ENCODE measurements at places on chromosomes 5 and 9.

GRCh38 chr5:115170134-115170928, 623 bp upstream of the TRIM36 start:
- DNase-seq: no peak

- DNase-seq: no peak
Observed at GRCh38 chr5:145681686-145682085, 153.5 kb downstream of the PRELID2 start.

DNA sequence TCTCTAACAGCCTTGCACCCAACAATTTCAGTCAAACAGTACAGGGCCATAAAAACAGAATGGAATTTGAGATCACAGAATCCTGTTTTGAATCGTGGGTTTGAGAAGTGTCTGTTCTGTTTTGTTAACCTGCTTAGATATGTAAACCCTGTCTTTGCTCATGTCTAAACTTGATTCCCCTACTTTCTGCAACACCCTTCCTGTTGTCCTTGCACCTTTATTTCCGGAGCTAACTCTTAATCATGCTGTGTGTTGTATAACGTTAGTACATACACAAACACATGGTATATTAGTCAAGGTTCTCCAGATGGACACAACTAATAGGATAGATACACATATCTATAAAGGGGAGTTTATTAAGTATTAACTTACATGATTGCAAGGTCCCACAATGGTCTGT, 2229.2 kb upstream of the C9orf72 start:
- DNase-seq: no peak

DNA sequence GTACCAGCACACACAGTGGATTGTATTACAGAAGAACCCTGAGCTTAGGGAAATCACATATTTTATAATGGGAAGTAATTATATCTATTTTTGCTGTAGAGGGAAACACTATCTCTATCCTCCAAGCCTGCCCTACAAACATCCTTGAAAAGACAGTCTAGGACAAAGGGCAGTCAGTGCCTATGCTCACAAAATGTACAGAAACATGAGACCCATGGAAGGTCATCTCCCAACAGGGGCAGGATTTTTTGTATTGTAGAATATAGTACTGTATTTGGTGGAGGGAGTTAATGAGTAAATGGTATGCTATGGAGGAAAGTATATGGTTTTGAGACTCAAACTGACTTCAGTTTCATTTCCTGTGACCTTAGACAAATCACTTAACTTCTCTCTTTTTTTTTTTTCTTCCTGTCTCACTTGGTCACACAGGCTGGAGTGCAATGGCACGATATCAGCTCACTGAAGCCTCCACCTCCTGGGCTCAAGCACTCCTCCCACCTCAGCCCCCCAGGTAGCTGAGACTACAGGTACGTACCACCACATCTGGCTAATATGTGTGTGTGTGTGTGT, 5.8 kb upstream of the RAB14 start:
- no peak for DNase-seq

- DNase-seq: no peak
Observed at GRCh38 chr9:110276781-110277180, 20.5 kb upstream of the TXN start.

DNA sequence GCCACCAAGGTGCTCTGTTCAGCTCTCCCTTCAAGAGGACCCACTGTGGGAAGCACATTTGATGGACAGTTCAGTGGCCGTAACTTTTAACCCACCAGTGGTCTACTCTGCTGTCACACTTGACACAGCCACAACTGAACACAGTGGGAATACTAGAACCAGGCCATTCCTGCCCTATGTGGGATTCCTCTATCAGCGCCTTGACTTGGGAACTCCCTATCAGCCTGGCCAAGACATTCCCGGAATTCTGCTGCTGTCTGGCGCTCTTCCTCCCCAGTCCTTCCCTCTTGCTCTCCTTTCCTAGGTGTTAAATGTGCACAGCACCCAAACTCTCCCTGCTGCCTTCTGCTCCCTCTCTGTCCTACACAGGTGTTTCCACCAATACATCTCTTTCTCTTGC, 23.1 kb upstream of the SH3PXD2B start:
- DNase-seq: no peak

GRCh38 chr5:127370631-127371030, 80.0 kb downstream of the MEGF10 start:
- DNase-seq: no peak

GRCh38 chr5:10399839-10400238, 41.8 kb upstream of the ROPN1L start:
- DNase-seq: no peak

DNA sequence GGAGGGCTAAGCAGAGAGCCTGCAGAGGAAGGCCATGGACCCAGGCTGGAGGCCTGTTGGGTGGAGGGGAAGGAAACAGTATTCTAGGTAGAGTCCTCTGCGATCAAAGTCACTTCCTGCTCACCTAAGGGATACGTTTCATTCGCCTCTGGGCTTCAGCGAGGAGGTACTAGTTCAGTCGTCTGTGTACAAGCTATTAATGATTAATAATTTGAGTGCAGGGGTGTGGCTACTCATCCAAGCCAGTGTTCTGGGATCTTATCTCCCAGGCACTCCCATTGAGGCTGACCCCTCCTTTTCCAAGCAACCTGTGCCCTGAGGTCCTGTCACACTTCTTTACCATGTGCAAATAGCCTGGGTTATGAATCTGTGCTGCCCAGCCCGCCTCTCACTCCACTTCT, 25.2 kb downstream of the RALGPS1 start:
- no peak for DNase-seq

DNA sequence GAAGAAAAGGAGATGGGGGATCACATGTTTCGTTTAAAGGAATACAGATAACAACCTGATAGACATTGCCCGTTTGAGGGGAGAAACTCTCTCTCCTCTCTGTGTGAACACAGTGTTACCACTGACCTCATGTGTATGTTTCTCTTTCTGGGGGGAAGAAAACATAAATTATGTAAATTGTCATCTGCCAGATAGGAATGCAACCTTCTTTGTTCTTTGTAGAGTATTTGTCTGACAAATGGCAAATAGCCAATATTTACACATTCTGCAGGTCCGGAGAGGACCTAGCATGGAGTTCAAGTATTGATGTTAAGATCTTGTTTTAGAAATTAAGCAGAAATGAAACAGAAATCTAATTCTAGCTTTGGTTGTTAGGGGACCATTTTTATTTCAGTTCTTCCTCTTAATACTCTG, 276.3 kb downstream of the SAXO1 start:
- DNase-seq: no peak

- no peak for DNase-seq
Observed at GRCh38 chr5:180178531-180179441, 30.2 kb downstream of the RASGEF1C start.

DNA sequence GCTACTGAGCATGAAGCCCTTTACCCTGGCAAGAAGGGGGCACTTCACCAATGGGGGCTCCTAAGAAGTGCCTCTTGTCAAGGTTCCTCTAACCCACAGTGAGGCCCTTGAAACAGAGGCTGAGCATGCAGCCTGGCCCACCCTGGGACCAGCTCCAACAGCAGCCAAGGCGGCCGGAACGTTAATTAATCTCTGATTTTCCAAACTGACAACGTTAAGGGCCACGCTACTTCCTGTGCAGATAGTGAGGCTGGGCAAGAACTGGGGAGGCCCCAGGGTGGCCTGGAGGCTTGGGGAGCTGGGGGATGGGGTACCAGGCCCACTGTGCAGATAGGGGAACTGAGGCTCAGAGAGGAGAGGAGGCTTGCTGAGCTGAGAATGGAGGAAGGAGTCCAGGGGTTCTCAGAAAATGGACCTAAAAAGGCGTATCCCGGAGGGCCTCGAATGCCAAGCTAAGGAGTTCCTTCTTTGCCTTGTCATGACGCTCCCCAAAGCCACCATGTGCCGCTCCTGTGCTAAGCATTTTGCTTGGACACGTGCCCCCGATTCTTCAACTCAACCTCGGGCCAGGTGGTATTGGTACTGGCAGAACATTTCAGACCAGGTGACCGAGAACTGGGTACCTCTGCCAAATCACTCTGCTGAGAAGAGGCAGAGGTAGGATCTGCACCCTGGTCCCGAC, 72.0 kb upstream of the STXBP1 start:
- DNase-seq: no peak

GRCh38 chr5:141772281-141772680, 90.3 kb upstream of the ARAP3 start:
- DNase-seq: no peak

DNA sequence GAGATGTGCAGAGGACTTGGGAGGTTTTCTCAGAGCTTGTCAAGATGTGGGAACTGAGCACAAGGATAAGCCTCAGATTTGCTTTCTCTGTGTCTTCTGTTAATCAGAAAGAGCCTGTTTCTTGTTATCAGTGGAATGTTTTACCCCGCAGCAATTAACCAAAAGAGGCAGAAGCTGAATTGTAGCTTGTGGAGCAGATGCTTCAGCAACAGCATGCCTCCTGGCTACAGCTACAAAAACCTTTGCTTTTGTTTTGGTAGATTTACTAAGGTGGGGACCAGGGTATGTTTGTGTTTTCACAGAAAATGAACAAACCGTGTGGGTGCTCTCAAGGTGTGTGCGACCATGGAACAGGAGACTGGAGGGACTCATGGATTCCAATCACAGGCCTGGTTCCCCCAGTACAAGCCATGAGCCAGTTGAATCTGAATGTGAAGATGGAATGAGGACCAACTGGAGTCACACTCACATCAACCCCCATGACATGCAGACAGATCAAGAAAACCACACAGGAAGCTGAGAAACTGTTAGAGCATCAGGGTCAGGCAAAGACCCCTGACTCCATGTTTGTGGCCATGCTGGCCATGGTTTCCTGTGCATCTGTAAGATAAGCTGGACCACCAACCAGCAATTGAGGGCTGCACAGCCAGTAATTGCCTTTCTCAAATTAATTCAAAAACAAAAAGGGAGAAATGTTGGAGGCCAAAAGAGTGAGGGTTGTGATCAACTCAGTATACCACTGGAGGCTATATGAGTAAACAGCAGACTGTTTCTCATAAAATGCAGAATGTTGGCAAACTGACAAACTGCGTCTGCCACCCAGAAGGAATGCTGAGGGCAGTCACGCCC, 6.9 kb downstream of the UGT3A2 start:
- no peak for DNase-seq

GRCh38 chr9:130331573-130331972, 66.0 kb downstream of the HMCN2 start:
- no peak for DNase-seq

DNA sequence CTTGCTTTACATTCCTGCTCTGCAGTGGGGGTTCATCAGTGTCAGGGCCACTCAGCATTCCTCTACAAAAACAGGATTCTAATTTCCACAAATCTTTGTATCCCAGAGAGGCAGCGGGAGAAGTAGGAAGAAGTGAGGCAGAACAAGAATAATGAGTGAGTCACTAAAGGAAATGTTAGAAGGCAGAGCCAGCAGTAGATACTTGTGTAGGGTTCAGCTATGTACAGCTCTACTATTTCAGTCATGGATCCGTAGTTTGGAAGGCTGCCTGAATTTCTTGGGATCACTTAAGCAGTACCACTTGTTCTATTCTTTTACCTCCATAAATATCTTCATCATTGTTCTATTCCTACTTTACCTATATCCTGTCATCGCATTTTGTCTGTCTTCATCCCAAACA, 246.3 kb upstream of the TLE4 start:
- no peak for DNase-seq

DNA sequence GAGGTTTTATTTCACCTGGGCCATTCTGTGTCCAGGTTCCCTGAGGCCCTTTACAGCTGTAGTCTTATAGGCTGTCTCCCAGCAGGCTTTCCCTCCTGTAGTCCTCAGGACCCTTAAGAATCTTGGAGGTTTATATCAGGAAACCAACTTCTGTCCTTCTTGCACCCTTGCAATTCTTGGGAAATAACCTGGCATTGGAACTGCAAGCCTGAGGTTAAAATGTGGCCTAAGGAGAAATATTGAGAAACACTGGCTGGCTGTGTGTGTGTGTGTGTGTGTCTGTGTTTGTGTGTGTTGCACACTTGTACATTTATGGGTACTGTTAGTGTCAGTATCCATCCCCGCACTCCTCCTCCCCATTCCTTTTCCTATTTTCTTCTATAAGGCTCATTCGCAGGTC, 168.9 kb downstream of the PAPPA start:
- DNase-seq: no peak

- DNase-seq: no peak
Observed at GRCh38 chr5:149791881-149792280, 61.8 kb downstream of the PPARGC1B start.

- no peak for DNase-seq
Observed at GRCh38 chr5:123180178-123180577, 91.1 kb downstream of the PRDM6 start.

DNA sequence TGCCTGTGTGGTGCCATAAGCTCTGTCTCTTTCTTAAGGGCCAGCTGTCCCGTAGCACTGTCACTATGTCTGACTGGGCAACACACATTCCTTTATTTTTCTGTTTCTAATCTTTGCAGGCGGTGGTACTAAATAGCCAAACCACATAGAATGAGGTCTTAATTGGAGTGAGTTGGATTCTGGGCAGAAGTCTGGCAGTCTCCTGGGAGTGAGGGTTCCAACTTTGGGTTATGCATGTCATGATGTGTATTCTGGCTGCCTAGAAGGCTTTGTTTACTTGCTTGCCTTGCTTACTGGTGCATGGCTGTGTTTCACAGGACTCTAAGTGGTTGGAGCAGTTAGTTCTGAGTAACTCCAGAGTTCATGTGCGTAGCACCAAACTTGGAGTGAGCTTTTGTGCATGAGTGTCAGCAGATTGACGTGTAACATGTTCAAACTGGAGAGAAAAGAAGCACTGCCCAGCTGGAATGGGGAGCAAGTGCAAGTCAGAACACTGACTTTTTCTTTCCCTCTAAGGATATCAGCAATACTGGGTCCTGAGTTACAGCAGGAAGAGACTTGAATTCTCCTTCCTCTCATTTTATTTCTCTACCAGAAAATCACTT, 185.8 kb downstream of the PCSK1 start:
- no peak for DNase-seq

DNA sequence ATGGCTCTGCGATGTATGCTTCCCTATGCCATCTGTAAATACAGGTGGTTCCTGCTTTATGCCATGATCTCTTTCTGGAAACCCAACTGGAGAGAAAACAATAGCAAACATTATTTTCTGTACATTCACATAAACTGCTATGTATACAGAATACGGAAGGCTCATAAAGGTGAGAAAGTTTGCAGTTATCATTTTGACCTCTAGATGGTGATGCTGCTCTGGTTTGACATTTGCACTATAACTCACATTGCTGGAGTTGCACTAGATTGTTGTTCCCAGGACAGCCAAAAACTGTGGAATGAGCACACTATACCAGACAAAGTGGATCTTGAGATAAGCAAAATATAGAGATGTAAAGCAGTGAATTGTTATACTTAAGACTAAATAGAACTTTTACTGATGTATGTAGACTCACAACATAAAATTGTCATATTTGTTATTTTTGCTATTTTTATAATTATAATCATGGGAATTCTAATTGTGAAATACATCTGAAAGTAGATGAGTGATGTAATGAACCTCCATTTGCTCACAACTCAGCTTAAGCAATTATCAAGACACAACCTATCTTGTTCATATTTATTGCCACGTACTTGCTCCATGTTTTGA, 246.5 kb downstream of the PTPRD start:
- DNase-seq: no peak
